Cardiac fibroblast (primary cell): ENCODE measurements at places on chromosomes 6 and 20.

GRCh38 chr6:35359744-35360348, 17.5 kb downstream of the PPARD start:
- peak; percentile 96 for DNase-seq

GRCh38 chr6:5706124-5707033, 300.3 kb downstream of the NRN1 start:
- DNase-seq: no peak

DNA sequence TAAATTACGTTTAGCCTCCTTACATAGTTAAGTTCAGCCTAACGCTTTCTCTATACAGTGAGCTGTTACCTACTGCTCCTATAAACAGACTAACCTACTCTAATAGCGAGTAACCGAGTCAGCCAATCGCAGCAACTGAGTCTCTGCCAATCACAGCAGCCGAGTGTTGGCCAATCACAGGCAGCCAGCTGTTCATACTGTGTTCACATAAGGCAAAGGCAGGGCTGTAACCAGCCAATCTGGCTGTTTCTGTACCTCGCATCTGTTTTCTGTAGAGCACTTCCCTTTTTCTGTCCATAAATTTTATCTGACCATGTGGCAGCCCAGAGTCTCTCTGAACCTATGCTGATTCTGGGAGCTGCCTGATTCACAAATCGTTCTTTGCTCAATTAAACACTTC, 263.9 kb upstream of the JARID2 start:
- DNase-seq: no peak

- DNase-seq: no peak
These were observed 49.8 kb upstream of the EYA4 start for GRCh38 chr6:133191323-133191722.

GRCh38 chr6:89843070-89843469, 13.4 kb downstream of the CASP8AP2 start:
- no peak for DNase-seq

- no peak for DNase-seq
These were observed 119.4 kb upstream of the VGLL2 start for GRCh38 chr6:117145940-117146339.

GRCh38 chr6:139308286-139308916, 16.6 kb upstream of the TXLNB start:
- DNase-seq: no peak

- no peak for DNase-seq
These were observed 4.7 kb downstream of the SLCO4A1 start for GRCh38 chr20:62646851-62647520.

DNA sequence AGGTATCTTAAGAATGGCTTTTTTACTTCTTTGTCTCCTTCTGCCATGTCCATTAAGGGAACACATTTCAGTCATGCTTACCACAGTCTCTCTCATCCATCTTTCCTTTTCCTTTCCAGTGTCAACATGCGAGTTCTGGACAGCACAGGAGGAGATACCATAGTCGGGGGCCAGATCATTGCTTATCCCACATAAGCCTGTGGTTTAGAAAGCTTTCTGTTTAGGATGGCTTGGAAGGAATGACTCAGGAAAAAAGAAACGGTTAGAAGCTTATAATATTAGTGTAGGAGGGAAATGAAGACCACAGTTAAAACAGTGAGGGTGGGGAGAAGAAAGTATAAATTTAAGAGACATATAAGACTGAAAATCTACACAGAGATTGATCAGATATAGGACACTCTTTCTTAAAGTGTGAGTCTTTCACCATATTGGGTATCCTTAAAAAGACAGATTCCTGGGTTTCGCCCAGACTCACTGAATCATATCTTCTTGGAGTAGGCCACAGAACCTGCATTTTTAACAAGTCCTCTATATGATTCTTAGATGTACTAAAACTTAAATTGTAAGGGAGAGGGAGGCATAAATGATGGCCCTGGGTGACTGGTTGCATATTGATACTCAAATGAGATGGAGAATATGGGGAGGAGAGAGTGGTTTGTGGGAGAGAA, 36.1 kb downstream of the DSE start:
- peak; percentile 46 for DNase-seq

DNA sequence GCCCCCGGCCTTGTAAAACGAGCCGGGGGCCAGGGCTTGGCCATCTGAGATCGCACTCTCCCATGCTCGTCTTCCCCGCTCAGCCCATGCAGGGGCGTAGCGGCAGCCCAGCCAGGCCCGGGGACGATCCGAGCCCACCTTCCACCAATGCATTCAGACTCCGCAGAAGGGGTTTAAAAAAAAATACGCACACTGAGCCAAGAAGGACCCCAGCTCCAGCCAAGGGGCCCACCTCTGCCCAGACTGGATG, 320 bp downstream of the GSTA4 start:
- peak; percentile 24 for DNase-seq

GRCh38 chr20:50329981-50330503, 139.4 kb downstream of the CEBPB start:
- no peak for DNase-seq

GRCh38 chr6:73884540-73884939, 188.5 kb downstream of the CD109 start:
- no peak for DNase-seq
